Left forelimb (tissue), 1 donor: ENCODE measurements at places on chromosomes 2 and 18.

- no peak for DNase-seq
Observed at GRCh38 chr18:50727721-50728471, 91.9 kb downstream of the MRO start.

- DNase-seq = peak; percentile 78
Observed at GRCh38 chr2:19361325-19361990, 3.0 kb upstream of the OSR1 start.

DNA sequence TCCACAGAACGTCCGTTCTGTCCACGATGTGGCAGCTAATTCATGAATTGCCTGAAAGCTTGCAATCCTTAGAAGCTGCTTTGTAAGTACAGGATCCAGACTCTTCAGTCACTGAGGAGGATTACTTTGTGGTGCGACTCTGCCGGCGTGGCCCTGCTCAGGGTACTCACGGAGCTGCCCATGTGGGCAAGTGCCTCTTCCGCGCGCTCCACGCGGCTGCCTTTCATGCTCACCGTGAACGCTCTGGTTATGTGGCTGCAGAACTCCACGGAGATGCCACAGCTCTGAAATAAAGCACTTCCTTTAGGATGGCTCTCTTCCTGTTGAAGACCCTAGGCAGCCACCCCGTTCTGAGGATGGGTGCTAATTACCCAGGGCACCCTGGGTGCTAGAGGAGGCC lies 31.0 kb downstream of the RMC1 start:
- no peak for DNase-seq

DNA sequence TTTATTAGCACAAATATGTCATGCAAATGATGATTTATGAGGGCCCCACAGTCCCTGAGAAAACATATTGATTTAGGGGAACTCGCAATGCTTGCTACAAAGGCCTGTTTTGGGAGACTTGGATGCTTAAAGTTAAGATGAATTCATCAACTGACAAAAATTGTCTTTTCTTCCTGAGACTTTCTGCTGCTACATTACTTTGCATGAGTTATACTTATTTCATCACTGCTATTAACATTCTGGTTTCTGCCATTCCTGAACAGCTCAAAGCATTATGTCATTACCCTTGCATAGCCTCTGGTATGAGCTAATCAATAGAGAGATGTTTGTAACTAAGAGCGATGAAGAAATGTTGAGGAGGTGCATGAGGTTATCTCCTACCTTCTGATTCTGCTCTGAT lies 74.4 kb downstream of the SOX11 start:
- no peak for DNase-seq

- no peak for DNase-seq
Observed at GRCh38 chr2:216235462-216235861, 126.3 kb downstream of the XRCC5 start.

GRCh38 chr2:191687867-191688266 lies 9.9 kb downstream of the NABP1 start:
- DNase-seq = no peak

GRCh38 chr2:126781206-126781605 lies 117.5 kb upstream of the TEX51 start:
- peak; percentile 38 for DNase-seq

DNA sequence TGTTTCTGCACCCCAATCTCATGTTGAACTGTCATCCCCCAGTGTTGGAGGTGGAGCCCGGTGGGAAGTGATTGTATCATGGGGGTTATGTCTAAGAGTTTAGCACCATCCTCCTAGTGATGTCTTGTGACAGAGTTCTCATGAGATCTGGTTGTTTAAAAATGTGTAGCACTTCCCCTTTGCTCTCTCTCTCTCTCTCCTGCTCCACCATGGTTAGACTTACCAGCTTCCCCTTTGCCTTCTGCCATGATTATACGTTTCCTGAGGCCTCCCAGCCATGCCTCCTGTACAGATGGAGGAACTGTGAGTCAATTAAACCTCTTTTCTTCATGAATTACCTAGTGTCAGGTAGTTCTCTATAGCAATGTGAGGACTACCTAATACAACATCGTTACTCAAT lies 396.9 kb upstream of the LRATD1 start:
- DNase-seq = no peak

- DNase-seq = no peak
Observed at GRCh38 chr18:27719680-27720079, 457.2 kb downstream of the CDH2 start.
